NCI-H187 (cell line): ENCODE measurements at places on chromosomes 4 and X.

DNA sequence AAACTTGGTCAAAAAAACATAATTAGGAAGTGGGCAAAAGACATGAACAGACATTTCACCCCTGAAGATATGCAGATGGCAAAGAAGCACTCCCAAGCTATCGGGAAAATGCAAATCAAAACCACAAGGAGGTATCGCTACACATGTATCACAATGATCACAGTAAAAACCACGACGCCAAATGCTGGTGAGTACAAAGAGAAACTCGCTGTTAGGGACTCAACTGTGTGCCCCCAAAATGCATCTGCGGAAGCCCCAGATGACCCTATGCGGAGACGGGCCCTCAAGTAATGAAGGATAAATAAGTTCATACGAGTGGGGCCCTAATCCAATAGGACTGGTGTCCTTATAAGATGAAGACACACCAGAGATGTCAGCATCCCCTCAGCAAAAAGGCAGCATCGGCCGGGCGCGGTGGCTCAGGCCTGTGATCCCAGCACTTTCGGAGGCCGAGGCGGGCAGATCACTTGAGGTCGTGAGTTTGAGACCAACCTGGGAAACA lies 10.2 kb downstream of the GAK start:
- no peak for DNase-seq

GRCh38 chr4:6474705-6475457 lies 2.5 kb upstream of the PPP2R2C start:
- DNase-seq, result no peak

GRCh38 chr4:38322714-38323113 lies 341.3 kb upstream of the KLF3 start:
- DNase-seq, result no peak

GRCh38 chr4:43550981-43551627 lies 658.6 kb downstream of the GRXCR1 start:
- DNase-seq, result no peak

DNA sequence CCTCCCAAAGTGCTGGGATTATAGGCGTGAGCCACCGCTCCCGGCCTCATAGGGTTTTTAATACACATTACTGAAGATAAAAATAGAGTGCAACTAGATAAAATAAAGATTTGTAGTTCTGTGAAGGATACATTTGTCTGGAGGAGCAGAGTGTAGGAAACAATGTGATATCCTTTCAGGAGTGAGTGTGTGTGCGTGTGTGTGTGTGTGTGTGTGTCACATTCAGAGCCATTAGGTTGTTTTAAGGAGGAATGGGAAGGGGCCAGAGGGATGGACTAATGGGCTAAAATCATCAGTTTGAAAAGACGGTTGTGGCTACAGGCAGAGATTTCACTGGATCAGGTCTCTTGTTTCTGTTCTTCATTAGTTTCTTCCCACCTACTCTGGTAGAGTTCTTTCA lies 40.0 kb downstream of the RBPJ start:
- no peak for DNase-seq

GRCh38 chrX:3143043-3143799 lies 102.0 kb downstream of the ARSF start:
- DNase-seq, result no peak

GRCh38 chr4:140688711-140689598 lies 67.2 kb downstream of the TBC1D9 start:
- DNase-seq, result no peak

DNA sequence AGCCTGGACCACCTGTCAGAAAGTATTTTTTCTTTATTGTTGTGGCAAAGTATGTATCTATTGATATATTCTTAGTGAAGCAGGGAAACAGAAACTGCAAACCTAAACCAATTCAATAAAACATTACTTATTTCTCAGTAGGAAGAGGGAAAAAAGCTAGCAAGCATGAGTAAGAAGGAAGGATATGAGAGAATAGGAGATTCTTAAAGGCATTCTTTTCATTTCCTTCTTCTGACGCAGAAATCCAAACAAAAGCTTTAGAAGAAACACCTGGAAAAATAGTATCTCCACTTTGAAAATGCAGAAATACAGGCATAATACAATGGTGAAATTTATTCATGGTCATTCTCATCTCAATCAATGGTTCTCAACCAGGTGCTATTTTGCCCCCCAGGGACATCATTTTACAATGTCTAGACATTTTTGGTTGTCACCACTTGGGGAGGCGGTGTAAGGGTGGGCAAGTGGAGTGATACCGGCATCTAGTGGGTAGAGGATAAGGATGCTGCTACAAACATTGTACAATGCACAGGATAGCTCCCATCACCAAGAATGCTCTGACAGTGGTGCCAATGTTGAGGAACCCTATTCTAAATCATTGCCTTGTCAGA lies 21.7 kb upstream of the ATXN3L start:
- DNase-seq, result no peak

GRCh38 chrX:131565909-131566308 lies 22.0 kb downstream of the OR13H1 start:
- DNase-seq, result no peak

GRCh38 chr4:165548702-165549101 lies 169.9 kb downstream of the CPE start:
- DNase-seq, result no peak

DNA sequence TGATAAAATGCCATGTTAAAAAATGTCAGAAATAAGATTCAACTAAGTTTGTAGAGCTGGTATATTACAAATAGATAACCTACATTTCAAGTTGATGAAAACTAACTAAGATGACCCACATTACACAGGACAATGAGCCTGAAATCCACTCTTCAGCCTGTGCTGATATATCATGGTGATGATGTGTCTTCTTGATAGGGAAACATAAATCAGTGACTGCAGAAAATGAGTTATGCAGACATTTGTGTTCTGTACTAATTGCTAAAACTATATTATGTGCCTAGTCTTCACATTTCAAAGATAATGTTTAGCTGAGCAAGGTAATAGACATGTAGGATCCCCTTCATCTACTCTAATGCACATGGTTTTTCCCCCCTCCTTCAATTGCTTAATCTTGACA lies 331.6 kb upstream of the F9 start:
- DNase-seq, result no peak
